RPMI8226 (cell line): ENCODE measurements at places on chromosomes 7 and 10.

DNA sequence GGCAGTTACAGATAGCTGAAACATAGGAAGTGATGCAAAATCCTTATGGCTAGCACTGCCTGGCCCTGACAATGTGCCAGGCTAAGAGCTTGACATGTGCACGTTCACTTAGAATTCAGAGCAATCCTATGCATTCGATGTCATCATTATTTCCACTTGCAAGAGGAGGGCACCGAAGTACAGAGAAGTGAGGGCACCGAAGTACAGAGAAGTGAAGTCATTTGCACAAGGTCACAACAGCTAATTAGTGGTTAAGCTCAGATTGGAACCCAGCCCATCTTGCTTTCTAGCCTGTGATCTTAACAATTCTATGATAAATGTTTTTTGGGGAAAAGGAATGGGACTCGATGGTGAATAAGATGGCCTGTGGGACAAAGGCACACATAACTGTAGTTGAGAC lies 73.4 kb downstream of the ARHGAP22 start:
- no peak for DNase-seq

- no peak for DNase-seq
Measured at GRCh38 chr7:129947701-129948100, 5.1 kb downstream of the UBE2H start.

DNA sequence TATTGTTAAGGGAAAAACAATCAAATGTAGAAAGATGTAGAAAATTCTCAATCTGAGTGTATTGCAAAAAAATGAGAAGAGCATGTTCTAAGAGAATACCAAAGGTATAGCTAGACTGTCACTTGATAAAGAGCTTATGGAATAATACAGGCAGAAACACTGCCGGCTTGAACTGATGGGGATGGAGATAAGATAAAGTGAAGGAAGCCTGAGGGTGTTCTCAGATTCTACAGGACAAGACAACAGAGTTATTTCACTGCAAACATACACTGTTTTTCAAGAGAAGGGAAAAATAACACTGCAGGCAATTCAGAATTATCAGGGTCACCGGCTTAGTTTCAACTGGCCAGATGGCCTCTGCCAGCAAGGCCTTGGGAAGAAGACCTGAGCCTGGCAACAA lies 80.0 kb downstream of the ZNF716 start:
- DNase-seq: no peak

- DNase-seq: no peak
Measured at GRCh38 chr10:73922007-73922863, 11.3 kb downstream of the PLAU start.

GRCh38 chr7:8208816-8209215 lies 53.2 kb downstream of the ICA1 start:
- DNase-seq: no peak

DNA sequence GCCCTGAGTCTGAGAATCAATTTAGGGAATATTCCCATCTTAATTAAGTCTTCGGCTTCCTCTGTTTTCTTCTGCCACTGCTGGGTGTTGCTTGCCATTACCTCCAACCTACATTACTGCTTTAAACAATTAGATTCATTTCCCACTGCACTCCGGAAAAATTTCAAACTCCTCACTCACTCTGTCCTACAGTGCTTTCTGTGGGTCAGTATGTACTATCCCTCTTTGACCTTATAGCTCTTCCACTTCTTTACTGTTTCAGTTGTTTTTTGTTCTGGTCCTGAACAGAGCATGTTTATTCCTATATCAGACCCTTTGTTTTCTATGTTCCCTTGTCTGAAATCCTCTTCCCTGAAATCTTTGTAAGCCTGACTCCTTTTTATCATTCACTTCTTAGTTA lies 160.6 kb downstream of the MAGI2 start:
- no peak for DNase-seq

DNA sequence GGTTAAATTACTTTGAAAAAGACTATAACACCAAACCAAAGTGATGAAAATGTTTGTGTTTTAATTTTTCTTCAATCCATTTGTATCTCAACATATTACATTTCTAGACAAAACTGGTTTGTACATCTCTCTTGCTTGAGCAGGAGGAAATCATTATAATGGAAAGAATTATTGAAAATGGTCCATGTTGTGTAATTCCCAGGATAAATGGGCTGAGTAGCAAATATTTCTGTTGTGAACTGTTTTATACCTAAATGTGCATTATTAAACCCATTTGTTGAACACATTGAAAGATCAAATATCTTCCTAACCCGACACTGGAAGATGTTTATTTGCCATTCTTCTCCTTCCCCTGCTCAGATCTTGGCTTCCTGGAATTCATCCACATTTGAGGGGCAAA lies 14.1 kb upstream of the CDK6 start:
- DNase-seq: no peak

- DNase-seq: no peak
Measured at GRCh38 chr7:141349804-141350203, 201.4 kb upstream of the AGK start.
